PC-9 (cell line): ENCODE measurements at places on chromosomes 2 and 18. TPM values are rescaled to one million over a fixed set of nuclear protein-coding genes. Genes with fewer than 3 reads are reported as not detected.
A peak's percentile ranks its signal among the peaks of the same experiment; 100 is the strongest.

The PRKAG3 gene
- not detected in 2 replicates for total RNA-seq

The GATA6 gene
- total RNA-seq, result 9.1 and 12.3 TPM in 2 replicates

The TBR1 gene
- not detected in 2 replicates for total RNA-seq

The AGXT gene
- not detected in 2 replicates for total RNA-seq

The CPO gene
- not detected in 2 replicates for total RNA-seq

The FAM124B gene
- 0.17 and 0.60 TPM in 2 replicates for total RNA-seq

DNA sequence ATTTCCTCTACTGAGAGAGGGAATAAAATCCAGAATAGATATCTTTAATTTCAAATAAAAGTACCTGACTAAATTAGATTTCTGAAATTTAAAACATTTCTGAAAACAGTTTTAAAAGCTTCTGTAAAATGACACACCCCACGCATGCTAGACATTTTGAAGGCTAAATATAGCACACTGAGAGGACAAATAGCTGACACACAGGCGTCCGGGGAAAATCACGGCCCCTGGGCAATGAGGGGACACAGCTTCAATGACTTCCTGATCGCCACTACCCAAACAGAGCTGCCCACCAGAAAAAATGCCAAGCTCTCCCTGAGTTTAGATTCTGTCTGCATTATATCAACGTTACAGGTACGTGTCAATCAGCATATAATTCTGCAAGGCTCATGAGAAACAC is 10.9 kb downstream of the TBC1D8 start:
- H3K4me1 ChIP-seq, result peaks cover 60% of the 10 kb centered on the region
- H3K27me3 ChIP-seq, result no peaks in the 10 kb centered on the region
- H3K4me3 ChIP-seq, result no peak overlapping the region
- no peak for DNase-seq
- 0 out of 2 replicates have a peak, but pooled peaks cover 5% of the 10 kb centered on the region for H3K36me3 ChIP-seq

DNA sequence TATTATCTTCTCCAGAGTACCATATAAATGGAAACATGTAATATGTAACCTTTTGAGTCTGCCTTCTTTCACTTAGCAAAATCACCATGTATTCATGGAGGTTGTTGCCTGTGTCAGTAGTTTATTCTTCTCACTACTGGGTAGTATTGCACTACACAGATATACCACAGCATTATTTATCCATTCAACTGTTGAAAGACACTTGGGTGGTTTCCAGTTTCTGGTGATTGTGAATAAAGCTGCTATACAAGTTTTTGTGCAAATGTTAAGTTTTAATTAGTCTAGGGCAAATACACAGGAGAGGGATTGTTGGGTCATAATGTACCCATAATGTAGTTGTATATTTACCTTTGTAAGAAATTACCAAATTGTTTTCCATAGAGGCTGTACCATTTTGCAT is 29.6 kb upstream of the RPRD1A start:
- H3K36me3 ChIP-seq, result no peaks in the 10 kb centered on the region
- no peak overlapping the region for H3K4me3 ChIP-seq
- no peaks in the 10 kb centered on the region for H3K27me3 ChIP-seq
- no peak for DNase-seq
- no peak overlapping the region for H3K27ac ChIP-seq
- no peaks in the 10 kb centered on the region for H3K4me1 ChIP-seq

- no peak overlapping the region for H3K27ac ChIP-seq
- no peaks in the 10 kb centered on the region for H3K4me1 ChIP-seq
- H3K27me3 ChIP-seq, result no peaks in the 10 kb centered on the region
- H3K4me3 ChIP-seq, result no peak overlapping the region
- no peak for DNase-seq
These were observed 11.8 kb downstream of the ARHGAP15 start for GRCh38 chr2:143140864-143141661.

DNA sequence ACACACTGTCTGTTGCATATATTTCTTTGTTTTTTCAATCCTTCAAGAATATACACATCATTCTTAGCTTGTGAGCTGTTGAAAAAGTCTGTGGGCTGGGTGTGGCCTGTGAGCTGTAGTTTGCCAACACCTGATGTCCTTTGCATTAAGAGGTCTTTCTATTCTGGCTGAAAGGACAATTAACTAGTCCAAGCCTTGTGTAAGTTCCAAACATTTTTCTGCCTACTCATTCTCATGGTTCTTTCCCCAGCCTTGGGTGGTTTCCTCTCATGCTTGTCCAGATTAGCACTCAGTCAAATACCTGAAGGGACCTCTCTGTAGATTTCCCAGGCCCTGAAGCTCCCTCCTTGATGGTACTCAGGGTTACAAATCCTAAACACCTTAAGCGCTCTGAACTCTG is 57.8 kb upstream of the NABP1 start:
- peak overlapping the region; percentile 86 for H3K27ac ChIP-seq
- H3K4me3 ChIP-seq, result no peak overlapping the region
- peak; percentile 44 for DNase-seq
- no peaks in the 10 kb centered on the region for H3K27me3 ChIP-seq

DNA sequence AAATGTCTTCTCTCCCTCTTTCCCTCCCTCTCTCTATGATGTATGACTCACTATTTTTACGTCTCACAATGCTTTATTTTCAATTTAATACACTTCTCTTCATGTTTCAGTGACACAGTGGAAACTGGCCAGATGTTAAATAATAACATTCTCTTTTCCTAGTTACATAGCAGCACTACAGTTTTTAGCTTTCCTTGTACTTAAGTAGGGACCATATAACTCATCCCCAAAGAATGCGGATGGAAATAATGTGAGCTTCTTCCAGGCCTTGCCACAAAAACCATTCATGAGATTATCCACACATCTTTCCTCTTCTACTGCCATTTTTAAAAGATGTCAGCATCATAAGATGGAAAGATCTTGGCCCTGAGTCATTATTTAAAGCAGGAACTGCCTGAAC is 789.4 kb downstream of the LRP1B start:
- H3K27ac ChIP-seq, result no peak overlapping the region
- no peaks in the 10 kb centered on the region for H3K27me3 ChIP-seq
- H3K36me3 ChIP-seq, result no peaks in the 10 kb centered on the region
- H3K4me1 ChIP-seq, result no peaks in the 10 kb centered on the region

GRCh38 chr2:225431105-225431863 is 31.8 kb downstream of the NYAP2 start:
- H3K36me3 ChIP-seq, result no peaks in the 10 kb centered on the region
- DNase-seq, result no peak
- H3K27ac ChIP-seq, result no peak overlapping the region
- no peaks in the 10 kb centered on the region for H3K27me3 ChIP-seq

GRCh38 chr18:10776493-10776892 is 250.7 kb downstream of the NAPG start:
- peaks cover 44% of the 10 kb centered on the region for H3K27me3 ChIP-seq
- no peak for DNase-seq
- H3K4me1 ChIP-seq, result no peaks in the 10 kb centered on the region
- no peaks in the 10 kb centered on the region for H3K36me3 ChIP-seq

GRCh38 chr2:64876137-64876647 is 113.0 kb upstream of the SLC1A4 start:
- no peaks in the 10 kb centered on the region for H3K27me3 ChIP-seq
- H3K4me1 ChIP-seq, result peaks cover 26% of the 10 kb centered on the region
- no peak overlapping the region for H3K4me3 ChIP-seq
- no peaks in the 10 kb centered on the region for H3K36me3 ChIP-seq

DNA sequence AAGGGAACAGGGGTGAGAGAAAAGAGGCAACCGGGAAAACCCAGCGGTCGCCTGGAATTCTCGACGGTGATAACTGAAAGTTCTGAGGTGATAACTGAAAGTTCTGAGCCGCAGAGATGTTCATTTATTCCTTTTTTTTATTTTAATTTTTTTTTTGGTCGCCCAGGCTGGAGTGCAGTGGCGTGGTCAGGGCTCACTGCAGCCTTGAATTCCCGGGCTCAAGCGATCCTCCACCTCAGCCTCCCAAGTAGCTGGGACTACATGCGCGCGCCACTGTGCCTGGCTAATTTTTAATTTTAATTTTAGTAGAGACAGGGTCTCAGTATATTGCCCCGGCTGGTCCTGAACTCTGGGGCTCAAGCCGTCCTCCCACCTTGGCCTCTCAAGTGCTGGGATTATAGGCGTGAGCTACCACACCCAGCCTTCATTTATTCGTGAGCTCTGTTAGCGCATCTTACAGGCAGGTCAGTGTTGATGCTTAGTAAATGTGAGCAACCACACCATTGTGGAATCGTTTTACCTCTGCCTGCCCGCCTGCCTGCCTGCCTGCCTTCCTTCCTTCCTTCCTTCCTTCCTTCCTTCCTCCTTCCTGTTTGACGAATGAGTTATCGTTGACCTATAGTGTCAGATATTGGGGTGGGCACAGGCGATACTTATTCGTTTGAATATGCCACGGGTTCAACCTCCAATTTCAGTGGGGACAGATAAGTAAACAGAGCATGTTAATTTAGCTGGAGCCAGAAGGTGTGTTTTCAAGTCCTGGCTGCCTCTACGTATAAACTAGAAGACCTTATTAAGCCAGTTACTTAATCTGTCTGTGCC is 557 bp upstream of the E2F6 start:
- H3K27me3 ChIP-seq, result no peaks in the 10 kb centered on the region
- H3K4me1 ChIP-seq, result peaks cover 23% of the 10 kb centered on the region
- no peak overlapping the region for H3K27ac ChIP-seq
- no peak for DNase-seq
- peak overlapping the region; percentile 60 for H3K4me3 ChIP-seq
- H3K36me3 ChIP-seq, result peaks cover 19% of the 10 kb centered on the region

DNA sequence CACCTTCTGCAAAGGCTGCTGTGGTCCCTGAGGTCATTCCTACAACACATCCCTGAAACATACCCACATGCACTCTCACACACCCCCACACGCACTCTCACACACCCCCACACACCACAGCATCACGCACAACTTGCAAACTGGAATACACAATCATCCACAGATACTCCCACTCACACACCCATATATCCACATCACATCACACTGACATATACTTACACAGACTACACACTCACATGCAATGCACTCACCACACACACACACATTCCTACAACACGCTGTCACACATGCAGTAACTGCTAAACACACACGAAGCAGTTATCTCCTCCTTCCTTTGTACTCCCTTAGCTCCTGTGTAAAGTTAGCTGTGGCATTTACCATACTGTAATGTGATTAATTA is 57.1 kb upstream of the PKDCC start:
- no peaks in the 10 kb centered on the region for H3K27me3 ChIP-seq
- no peaks in the 10 kb centered on the region for H3K36me3 ChIP-seq
- H3K4me3 ChIP-seq, result no peak overlapping the region
- no peak overlapping the region for H3K27ac ChIP-seq
- H3K4me1 ChIP-seq, result peaks cover 24% of the 10 kb centered on the region

- no peaks in the 10 kb centered on the region for H3K36me3 ChIP-seq
- no peaks in the 10 kb centered on the region for H3K27me3 ChIP-seq
- no peak for DNase-seq
- no peak overlapping the region for H3K4me3 ChIP-seq
- H3K4me1 ChIP-seq, result peaks cover 9% of the 10 kb centered on the region
- no peak overlapping the region for H3K27ac ChIP-seq
These were observed 136.1 kb downstream of the EXOC6B start for GRCh38 chr2:72689579-72690195.

DNA sequence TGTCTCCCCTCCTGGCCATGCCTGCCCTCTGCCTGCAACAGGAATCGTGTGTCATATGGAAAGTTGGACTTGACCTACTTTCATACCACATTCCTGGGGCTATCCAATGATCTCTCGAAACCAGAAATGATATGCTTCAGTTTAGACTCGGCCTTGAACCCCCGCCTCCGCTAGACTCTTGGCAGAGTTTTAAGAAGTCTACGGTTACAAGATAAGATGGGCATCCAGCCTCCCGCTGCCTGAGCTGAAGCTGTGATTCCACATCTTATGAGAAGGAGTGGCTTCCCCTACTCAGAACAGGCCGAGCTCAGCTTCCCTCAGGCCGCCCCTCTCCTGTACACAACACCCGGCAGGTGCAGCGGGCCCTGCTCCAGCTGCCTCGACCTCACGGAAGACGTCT is 73.9 kb downstream of the MTCL1 start:
- no peak overlapping the region for H3K4me3 ChIP-seq
- no peaks in the 10 kb centered on the region for H3K27me3 ChIP-seq
- H3K4me1 ChIP-seq, result no peaks in the 10 kb centered on the region
- DNase-seq, result no peak
- H3K36me3 ChIP-seq, result no peaks in the 10 kb centered on the region
- H3K27ac ChIP-seq, result no peak overlapping the region

DNA sequence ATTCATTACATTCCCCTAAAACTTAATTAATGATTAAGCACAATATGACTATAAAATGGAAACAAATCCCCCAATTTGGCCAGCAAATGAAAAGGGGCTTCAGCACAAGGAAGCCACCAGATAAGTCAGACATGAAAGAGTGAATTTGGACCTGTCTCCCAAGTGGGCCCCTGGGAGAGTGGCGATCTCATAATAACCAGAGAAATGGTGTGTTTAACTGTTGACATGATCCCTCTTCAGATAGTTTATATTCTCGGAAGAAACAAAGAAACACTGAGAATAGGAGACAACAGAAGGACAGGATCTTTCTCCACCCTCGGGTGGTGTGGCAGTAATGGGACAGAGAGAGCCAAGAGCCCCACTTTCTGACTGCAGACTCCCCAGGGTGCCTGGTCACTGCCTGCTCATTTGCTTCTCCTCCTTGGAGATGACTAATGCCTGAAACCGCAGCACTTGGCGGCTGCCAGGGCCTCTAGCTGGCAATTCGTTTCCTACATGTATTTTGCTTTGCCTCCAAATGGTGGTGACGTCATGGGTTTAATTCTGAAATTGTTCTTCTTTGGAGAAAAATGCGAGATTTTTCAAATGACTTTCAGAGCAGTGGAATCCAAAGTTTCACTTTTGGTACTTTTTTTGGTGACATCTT is 46.4 kb upstream of the SPP2 start:
- H3K36me3 ChIP-seq, result no peaks in the 10 kb centered on the region
- peak; percentile 82 for DNase-seq
- H3K4me1 ChIP-seq, result peaks cover 15% of the 10 kb centered on the region
- no peaks in the 10 kb centered on the region for H3K27me3 ChIP-seq
- no peak overlapping the region for H3K27ac ChIP-seq

GRCh38 chr18:55262021-55262560 is 302.8 kb upstream of the CCDC68 start:
- no peak for DNase-seq
- H3K4me1 ChIP-seq, result no peaks in the 10 kb centered on the region
- no peaks in the 10 kb centered on the region for H3K36me3 ChIP-seq
- no peaks in the 10 kb centered on the region for H3K27me3 ChIP-seq

DNA sequence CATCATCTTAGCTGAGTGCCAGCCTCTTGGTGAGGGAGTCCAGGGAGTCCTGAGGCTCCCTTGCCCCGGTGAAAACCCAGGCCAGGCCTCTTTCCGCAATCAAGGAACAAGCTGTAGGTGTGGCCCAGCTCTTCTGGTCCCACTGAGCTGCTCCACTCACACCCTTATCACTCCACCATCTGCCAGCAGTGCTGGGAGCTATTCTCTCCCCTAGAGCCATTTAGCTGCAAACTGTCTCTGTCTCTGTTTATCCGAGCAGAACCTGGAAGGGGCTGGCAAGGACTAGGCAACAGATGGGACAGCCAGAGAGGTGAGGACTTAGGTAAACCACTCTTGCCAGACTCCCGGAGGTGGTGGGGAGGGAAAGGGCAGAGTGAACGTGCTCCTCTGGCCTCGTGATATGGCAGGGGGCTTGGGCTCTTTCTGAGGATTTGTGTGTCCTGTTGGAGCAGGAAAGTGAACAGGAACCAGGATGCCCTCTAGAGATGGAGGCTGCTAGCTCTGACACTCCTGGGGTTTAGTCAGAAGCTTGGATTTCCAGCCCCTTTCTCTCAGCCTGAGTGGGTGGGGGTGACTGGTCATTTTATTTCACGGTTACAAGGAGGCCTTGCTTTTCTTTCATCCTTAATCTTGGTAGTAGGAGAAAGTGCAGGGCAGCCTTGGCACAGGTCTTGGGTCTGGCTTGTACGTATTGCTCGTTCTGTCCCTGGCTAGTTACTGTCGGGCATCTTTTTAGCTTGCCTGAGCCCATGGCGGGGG is 19.6 kb downstream of the B3GNT2 start:
- no peak for DNase-seq
- H3K27ac ChIP-seq, result no peak overlapping the region
- H3K4me1 ChIP-seq, result peaks cover 4% of the 10 kb centered on the region; the same call in 1 of the 2 replicates
- no peak overlapping the region for H3K4me3 ChIP-seq
- no peaks in the 10 kb centered on the region for H3K27me3 ChIP-seq
